AG08395 (cell line): ENCODE measurements at places on chromosomes 13 and 19.

DNA sequence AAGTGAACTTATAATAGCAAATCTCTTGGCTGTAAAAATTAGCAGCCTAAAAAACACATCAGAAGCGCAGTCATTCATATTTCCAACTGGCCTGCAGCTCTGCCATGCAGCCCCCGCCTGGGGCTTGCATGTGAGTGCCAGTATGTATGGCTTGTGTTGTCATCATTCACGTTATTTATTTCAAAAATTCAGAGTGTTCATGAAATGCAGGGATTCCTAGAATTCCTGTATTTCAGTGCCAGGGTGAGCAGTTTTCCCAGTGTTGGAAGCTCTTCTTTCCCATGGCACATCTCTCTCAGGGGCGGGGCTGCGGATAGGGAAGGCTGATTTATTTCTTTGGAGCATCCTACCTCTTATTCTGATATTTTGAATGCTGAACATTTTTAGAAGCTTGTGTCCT is 234.6 kb downstream of the FGF9 start:
- no peak for DNase-seq

GRCh38 chr19:45152504-45153338 is 8.1 kb downstream of the NKPD1 start:
- no peak for DNase-seq

- no peak for DNase-seq
These were observed 2.6 kb upstream of the MEIS3 start for GRCh38 chr19:47421844-47422395.

DNA sequence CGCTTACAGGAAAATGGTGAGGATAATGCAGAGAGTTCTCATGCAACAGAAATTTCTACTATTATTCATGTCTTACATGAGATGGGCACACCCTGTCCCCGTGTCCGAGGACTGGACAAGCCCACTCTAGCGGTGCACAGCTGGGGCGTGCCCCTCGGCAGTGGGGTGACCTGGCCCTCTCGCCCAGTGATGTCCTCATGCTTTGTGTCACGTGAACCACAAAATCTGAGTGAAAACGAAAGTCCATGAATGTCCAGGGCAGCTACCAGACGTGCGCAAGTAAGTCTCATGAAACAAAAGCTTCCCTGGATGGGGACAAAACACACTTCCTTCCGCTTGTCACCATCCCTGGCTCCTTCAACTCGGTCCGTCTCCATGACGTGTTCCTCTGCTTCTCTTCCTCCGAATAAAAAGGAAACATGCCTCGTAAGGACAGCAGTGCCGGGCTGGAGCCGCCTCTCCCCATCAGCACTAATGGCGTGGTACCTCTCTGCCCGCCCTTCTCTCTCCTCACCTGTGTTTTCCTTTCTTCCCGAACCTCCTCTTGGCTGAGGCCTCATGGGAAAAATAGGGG is 45.6 kb downstream of the ANKRD10 start:
- peak; percentile 30 for DNase-seq

DNA sequence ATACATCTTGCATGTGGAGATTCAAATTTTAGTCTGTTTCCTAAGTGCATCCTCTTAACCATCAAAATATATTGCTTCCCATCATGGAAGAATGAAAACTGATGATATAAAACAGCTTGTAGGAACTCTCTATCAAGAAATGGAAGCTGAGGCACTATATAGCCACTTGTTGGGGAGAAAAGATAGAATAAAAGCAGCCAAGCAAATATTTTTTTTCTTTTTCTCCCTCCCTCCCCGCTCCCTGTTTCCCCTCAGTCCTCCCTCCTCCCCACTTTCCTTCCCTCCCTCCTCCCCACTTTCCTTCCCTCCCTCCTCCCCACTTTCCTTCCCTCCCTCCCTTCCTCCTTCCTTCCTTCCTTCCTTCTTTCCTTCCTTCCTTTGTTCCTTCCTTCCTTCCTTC is 413.8 kb downstream of the GPC6 start:
- DNase-seq: no peak

DNA sequence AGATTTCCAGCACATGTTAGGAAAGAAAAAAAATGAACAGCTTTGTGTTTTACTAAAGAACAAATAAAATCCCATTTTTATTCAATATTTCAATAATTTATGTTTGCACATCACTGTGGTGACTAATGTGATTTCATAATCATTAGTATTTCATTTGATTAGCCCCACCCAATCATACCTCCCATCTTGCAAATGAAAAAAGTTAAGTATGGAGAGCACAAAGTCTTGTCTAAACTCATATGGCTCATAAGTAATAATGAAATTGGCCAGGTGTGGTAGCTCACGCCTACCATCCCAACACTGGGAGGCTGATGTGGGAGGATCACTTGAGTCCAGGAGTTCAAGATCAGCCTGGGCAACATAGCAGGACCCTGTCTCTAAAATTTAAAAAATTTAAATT is 3.8 kb downstream of the ZNF490 start:
- no peak for DNase-seq

- DNase-seq: no peak
These were observed 2.1 kb upstream of the LAIR1 start for GRCh38 chr19:54366811-54367210.

GRCh38 chr13:95937714-95938320 is 115.4 kb downstream of the UGGT2 start:
- DNase-seq: no peak

DNA sequence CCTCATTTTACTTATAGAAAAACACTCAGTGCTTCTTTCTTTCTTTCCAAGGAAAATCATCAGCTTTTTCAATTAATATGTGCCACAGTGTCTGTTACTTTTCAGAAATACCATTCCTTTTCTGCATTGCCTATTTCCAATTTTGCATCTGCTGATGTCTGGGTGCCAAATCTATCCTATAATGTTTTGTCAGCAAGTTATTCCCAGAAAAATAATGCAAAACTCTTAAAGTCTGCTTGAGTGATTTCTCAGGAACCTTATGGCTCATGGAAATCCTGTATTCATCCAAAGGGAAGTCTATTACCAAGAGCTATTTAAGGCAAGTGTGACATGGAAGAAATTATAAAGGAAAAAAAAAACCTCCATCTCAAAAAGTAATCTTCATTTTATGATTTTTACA is 224.4 kb downstream of the FGF14 start:
- DNase-seq: no peak

DNA sequence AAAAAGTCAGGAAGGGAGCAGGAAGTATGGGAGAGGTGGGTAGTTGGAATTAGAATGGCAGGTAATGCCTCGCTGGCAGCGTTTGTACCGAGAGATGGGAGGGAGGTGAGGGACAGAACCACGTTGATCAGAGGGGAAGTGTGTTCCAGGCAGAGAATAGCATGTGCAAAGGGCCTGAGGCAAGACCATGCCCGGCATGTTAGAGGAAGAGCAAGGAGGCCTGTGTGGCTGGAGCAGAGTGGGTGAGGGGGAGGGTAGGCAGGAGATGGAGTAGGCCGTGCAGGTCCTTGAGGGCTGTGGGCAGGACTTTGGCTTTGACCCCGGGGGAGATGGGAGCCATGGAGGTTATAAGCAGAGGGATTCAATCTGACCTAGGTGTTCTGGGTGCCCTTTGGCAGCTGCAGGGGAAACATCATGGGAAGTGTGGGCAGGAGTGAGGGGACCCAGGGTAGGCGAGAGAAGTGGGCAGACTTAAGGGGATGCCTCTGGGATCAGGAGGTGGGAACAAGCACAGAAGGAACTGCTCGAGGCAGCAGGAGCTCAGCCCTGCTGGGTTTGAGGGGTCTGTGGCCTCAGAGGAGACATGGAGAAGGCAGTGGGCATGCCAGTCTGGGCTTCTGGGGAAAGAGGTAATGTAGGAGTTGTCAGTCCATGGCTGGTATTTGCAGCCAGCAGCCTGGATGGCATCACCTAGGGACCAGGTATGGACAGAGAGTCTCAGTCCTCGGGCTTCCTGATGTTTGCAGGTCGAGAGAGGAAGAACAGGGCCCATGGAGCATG is 48.8 kb downstream of the CD320 start:
- peak; percentile 2 for DNase-seq

- DNase-seq: no peak
These were observed 7.5 kb downstream of the IL4I1 start for GRCh38 chr19:49889038-49889686.

- peak; percentile 69 for DNase-seq
These were observed 195.7 kb downstream of the KLF12 start for GRCh38 chr13:73938372-73939070.

- DNase-seq: no peak
These were observed 699 bp downstream of the PTOV1 start for GRCh38 chr19:49851456-49852259.

GRCh38 chr19:34402074-34402600 is 2.1 kb upstream of the PDCD2L start:
- DNase-seq: no peak
